ENCODE measurements at places on chromosomes 7 and 10.

GRCh38 chr7:42457663-42458062 is 220.7 kb upstream of the GLI3 start:
- no peak for DNase-seq

DNA sequence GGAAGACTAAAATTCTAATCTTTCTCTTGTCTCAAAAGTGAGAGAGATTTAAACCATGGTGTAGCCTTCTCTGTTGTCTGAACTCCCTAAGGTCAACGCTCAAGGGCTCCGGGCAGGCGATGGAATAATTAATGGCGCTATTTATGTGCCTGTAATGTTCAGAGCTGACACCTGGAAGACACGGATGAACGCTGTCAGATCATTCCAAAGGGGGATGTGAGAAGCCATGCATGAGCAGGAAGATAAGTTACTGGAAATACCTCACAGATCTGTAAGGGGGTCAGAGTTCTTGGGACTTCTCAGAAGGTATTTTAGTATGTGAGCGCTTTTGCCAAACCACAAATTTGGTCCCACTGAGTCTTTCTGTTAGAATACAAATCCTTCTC is 73.3 kb upstream of the MTPN start:
- no peak for DNase-seq

DNA sequence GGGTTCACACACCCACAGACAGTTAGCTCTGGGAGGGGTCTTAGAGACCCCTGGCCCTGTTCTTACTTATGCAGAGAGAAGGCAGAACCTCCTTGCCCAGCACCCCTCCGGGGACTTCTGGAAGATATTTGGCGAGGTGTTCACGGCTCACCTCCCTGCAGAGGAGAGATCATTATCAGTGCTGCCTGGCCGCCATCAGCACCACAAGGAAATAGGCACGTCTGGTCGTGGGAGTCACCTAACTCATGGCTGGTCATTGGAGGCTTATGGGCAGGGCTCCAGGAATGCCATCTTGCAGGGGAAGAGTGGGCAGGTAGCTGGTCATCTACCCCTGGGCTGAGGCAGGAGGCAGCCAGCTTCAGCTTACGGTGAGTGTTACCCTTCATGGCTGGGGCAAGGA is 189.4 kb downstream of the RPS24 start:
- no peak for DNase-seq

DNA sequence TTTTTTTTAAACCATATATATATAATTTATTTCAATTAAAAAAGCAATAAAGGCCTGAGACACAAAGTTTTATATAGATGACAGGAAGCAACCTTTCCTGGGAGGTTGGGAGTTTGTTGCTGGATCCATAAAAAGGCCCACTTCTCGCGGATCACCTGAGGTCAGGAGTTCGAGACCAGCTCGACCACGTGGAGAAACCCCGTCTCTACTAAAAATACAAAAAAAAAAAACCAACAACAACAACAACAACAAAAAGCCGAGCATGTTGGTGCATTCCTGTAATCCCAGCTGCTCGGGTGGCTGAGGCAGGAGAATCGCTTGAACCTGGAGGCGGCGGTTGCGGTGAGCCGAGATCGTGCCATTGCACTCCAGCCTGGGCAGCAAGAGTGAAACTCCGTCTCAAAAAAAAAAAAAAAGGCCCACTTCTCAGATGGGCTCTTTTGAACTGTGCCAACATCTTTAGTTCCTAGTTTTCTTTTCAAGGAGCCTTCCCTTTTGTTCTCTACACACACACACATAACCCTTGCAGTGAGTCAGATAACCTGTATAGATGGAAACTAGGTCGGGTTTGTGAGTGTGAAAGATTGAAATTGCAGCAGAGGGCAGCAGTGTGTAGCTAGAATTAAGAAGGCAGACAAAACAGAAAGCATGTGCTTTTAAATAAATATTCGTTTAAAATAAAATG is 1.2 kb upstream of the SMNDC1 start:
- peak; percentile 32 for DNase-seq

DNA sequence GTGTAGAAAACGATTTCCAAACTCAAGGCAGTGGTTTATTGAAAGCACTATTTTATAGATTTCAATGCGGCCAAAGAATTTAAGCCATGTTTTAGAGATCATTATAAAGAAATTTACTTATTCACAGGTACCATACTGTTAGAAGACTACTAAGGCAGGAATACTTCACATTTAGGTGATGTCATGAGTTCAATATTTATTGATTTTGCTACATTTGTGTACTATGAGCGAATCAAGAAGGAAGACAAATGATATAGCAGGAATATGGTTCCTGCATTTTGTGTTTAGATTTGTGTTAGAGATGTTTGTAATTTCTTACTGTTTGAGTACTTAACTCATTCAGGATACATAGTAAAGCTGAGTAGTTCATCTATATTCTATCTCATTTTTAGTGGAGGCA is 1.7 kb upstream of the FBXW4 start:
- DNase-seq = no peak

DNA sequence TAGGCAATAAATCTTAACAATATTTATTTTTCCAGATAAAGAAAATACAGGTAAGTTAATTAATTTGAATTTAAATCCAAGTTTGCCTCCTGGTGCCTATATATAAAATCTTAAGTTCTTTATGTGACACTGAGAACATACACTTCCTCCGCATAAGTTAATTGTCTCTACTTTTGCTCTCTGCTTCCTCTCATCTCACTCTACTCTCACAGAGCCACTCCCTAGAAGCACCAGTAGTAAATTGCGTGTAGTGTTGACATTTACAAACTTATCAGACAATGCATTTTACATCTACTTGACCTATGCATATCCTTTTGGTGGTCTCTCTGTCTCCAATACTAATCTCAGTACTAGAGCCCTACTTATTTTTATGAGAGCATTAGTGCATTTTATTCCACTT is 144.5 kb downstream of the ETV1 start:
- no peak for DNase-seq

- no peak for DNase-seq
Observed at GRCh38 chr10:79115302-79115701, 46.5 kb downstream of the ZMIZ1 start.

Measured in NCI-H1436 treated with DMSO at 0.1 percent for 48 hours (cell line).